Esophagus squamous epithelium (tissue), 5 donors: ENCODE measurements at places on chromosomes 5 and 9.

DNA sequence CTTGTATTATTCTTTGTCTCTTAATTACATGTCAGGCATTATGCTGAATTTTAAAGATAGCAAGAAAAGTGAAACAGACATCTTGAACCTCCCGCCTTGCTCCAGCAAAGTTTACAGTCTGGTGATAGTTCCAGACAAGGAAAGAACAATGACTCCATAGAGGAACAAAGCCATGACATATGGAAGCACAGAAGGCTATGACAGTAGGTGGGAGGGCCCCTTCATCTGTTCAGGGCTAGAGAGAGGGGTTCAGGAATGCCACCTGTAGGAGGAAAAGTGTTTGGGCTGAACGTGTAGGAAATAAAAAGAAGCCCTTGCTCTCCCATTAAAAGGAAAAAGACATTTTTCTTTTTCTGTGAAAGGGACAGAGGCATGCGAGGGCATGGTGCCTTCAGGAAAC, 315.6 kb downstream of the TRIM32 start:
- DNase-seq: no peak

DNA sequence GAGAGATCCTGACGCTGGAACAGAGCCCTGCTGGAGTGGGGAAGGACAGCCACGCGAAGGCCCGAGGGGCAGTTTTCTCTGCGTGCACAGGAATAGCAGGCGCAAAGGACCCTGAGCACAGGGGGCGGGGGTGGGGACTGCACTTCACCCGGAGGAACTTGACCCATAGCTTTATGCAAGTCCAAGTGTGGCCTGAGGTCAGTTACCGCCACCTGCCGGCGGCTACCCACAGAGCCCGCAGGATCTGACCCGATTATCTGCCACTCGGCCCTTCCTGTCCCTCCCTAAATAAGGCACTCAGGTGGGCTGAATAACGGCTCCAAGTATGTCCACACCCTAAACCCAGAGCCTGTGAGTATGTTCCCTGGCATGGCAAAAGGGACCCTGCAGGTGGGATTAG, 65.4 kb upstream of the FCN1 start:
- DNase-seq: no peak

- DNase-seq: no peak
These were observed 447.8 kb downstream of the PLK2 start for GRCh38 chr5:58012102-58012501.

DNA sequence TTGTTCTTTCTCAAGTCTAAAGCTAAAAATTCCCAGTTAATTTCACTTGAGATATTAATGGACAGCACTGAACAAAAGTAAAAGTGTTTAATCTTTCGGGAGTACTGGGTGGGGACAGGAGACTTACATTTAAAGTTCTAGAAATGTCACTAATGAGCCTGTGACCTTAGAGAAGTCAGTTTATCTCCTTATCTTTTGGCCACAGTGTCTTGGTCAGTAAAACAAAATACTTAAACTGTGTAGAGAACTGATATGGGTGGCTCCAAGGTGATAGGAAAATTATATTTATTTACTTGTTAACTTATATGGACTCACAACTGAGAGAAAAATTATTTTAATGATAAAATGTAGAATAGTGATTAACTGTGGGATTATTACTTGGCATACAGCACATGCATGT, 8.9 kb downstream of the IPO11 start:
- DNase-seq: no peak

DNA sequence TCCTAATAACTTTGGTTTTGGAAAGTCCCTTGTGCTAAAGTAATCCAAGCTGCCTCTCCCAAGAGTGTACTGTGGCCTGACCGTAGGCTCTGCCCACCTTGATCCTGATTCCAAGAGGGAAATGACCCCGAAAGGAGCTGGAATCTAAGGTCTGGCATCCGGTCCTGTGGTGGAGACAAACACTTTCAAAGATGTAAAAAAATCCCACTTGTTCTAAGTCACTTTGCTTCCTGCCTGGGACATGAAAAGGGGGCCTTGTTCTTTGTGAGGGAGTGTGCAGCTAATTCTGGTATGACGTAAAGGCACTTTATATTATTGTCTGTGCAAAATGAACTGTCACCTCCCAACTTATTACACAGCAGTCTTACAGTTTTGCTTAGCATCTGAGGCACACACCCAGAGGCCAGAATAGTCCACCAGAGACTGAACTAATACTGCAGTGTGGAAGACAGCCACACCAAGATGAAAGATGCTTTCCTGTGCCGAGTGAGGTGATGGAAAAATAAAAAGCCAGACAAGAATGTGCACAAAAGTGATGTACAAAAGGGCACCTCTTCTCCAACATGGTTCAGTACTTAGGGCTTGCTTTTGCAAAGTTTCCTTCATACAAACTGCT, 128.7 kb downstream of the SLC12A2 start:
- no peak for DNase-seq

DNA sequence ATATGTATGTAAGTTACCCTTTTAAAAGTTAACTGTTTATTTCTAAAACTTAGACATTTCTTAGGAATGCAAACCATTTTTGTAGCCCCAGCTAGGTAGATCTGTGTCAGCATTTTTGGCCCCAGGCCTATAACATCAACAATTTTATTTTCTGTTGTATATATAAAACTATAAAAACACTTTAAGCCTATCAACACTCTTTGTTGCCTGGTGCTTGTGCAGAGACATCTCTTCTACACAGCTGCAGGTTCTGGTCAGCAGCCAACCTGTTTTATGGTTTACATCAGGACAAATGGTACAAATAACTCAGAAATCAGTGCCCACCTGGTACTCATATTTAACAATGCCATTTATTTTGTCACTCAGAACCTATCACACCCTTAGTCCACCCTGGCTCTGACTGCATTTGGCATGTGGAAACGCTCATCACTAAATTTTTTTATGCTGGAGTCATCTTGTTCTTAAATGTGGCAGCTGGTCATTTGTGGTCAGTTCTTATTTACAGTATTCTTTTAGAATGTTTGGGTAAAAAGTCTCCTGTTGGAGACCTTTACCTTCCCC, 173.4 kb downstream of the DNAH5 start:
- DNase-seq: no peak

- no peak for DNase-seq
These were observed 79.3 kb upstream of the SPEF2 start for GRCh38 chr5:35538198-35538931.

DNA sequence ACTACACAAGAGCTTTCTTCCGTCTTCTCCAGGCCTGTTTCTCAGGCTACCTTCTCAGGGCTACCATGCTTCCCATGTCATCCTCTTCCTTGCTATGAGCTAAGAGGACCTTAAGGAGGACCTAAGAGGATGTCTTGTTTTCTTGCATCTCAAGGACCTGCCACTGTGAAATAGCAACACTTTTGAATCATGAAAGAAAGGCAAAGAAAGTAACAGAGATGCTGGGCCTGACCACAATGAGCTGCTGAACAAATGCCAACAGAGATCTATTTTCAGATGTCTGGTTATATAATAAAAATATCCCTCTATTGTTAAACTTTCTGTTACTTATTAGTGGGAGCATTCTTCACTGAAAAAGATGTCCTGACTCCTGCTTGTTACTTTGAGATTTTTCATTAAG, 36.7 kb upstream of the ANXA1 start:
- DNase-seq: no peak

- DNase-seq: no peak
These were observed 75.0 kb upstream of the OR13F1 start for GRCh38 chr9:104429031-104429546.
